ENCODE measurements at places on chromosomes 7 and 10.

GRCh38 chr10:49499305-49499851 is 39.5 kb downstream of the ERCC6 start:
- no peak for DNase-seq

DNA sequence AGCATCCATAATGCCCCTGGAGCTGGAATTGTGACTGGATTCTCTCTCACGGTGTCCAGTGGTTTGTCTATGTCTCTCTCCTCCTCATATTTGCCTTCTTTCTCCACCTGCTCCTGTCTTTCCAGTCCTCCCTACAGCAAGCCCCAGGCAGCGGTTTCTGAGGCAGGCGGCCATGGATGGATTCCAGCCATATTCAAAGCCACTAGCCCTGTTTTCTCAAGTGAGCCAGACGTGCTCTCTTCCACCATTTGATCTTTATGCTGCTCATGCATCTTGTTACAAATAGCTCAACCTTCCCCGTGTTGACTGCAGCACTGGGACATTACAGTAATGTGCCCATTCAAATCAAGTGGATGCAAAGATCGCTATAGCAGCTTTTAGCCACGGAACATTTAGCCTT is 387.2 kb upstream of the PODXL start:
- DNase-seq, result no peak

GRCh38 chr10:122730238-122730637 is 30.6 kb upstream of the C10orf120 start:
- no peak for DNase-seq

- no peak for DNase-seq
Measured at GRCh38 chr7:17408904-17409290, 110.4 kb downstream of the AHR start.

GRCh38 chr10:67837541-67838314 is at the start of gene DNAJC12:
Gene DNAJC12, minus strand, starts transcription at chr10:67838188. Its CDS starts 177 bp downstream, at chr10:67838011.
- peak; percentile 47 for DNase-seq

- DNase-seq, result no peak
Measured at GRCh38 chr7:151552352-151553028, 32.8 kb upstream of the RHEB start.

GRCh38 chr10:43407148-43407575 is 1.8 kb downstream of the HNRNPF start:
- DNase-seq, result peak; percentile 71

DNA sequence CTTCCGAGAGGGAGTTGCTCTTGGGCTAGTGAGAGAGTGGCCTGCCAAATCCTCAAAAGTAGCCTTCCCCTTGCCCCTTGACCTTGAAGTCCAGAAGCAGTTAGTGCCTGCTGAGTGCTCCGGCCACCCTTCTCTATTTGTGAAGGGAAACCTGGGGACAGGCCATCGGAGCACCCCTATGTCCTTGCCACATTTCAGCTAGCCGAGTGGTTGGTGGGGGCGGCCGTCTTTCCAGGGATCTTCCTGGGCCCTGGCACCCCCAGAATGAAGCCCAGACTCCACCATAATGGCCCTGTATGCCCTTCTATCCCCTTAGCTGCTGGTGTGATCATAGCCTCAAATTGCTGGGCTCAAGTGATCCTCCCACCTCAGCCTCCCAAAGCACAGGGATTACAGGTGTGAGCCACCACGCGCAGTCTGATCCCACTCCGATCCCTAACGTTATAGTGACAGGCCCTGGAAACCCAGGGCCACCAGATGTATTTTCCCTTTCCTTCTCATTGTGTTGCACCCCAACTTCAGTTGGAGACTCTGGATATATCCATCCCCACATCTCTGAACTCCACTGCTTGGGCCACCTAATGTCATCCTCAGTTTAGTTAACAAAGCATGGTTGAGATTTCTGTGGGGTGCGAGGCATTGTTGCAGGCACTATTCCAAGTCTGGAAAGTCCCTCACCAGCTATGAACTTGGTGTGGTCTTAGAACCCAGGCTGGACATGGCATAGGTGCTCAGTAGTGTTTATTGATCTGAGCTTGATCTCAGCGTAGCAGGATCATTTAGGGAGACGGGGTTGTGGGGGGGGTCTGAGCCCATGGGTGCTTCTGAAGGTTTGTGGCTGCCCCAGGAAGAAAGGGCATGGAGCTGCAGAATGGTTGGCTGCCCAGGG is 1.6 kb downstream of the TSPAN14 start:
- DNase-seq, result no peak

DNA sequence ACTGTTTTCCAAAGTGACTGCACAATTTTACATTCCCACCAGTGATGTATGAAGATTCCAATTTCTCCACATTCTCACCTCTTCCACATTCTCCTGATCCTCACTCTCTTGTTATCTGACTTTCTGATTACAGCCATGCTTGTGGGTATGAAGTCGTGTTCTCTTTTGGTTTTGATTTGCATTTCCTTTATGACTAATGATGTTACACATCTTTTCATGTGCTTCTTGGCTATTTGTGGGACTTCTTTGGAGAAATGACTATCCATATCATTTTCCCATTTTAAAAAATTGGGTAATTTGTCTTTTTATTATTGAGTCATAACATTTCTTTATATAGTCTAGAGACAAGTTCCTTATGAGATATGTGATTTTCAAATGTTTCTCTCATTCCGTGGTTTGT is 10.5 kb upstream of the GIMAP8 start:
- peak; percentile 42 for DNase-seq

- peak; percentile 79 for DNase-seq
Measured at GRCh38 chr10:6173203-6173602, 29.5 kb upstream of the PFKFB3 start.

- peak; percentile 24 for DNase-seq
Measured at GRCh38 chr7:139916717-139917395, 87.8 kb downstream of the TBXAS1 start.

- DNase-seq, result no peak
Measured at GRCh38 chr7:153696242-153696641, 356.0 kb upstream of the DPP6 start.

GRCh38 chr7:105678811-105679495 is 97.7 kb upstream of the EFCAB10 start:
- DNase-seq, result peak; percentile 60

DNA sequence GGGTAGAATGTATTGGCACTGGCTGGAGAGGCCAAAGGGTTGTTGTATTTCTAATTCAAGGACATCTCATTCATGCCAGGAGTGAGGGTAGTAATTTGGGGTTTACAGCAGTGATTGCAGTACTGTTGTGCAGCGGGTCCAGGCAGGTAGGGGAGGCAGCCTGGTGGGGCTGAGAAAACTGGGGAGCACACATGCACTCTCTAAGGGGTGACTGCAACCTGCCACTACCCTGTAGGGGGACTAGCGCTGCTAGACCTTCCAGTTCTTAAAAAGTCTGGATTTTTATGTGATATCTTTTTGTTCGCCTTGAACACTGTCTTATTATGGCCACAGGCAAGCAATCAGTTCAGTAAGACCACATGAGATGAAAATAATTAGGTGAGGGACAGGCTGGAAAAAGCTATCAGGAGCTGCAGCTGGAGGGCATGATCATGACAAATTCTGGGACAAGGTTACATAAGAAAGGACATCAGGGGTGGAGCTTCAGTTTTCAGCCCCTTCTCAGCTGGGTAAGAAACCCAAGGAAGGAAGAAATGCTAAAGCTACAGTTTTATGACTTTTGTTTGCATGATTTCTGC is 149.0 kb downstream of the ARHGAP21 start:
- DNase-seq, result no peak

- DNase-seq, result no peak
Measured at GRCh38 chr7:122864016-122864415, 22.2 kb downstream of the CADPS2 start.

GRCh38 chr7:23672033-23672432 is 8.0 kb upstream of the FAM221A start:
- no peak for DNase-seq
